ENCODE measurements at places on chromosomes 6 and 20. TPM values are rescaled to one million over a fixed set of nuclear protein-coding genes. Genes with fewer than 3 reads are reported as not detected.

Gene HCK
- total RNA-seq: 0.14 TPM

Gene BPIFA2
- not detected for total RNA-seq

Gene ADA
- 31.9 TPM for total RNA-seq

Gene SYTL3
- 199 TPM for total RNA-seq

Gene SRC
- 6.8 TPM for total RNA-seq

Gene WFDC5
- not detected for total RNA-seq

Gene RAB44
- 4.1 TPM for total RNA-seq

Gene DDX43
- total RNA-seq: not detected

Gene KIAA1755
- total RNA-seq: not detected

Gene BTN1A1
- not detected for total RNA-seq

Measured in natural killer cell treated with Interleukin-12 subunit alpha and Interleukin-12 subunit beta and Interleukin-15 and Interleukin-18, amount 100 ng/mL, for 72 hours (primary cell).